ENCODE measurements at places on chromosomes 5 and 9. TPM values are rescaled to one million over a fixed set of nuclear protein-coding genes. Genes with fewer than 3 reads are reported as not detected.

GRCh38 chr9:17063535-17064135 lies 71.2 kb upstream of the CNTLN start:
- peak; percentile 70 for DNase-seq

DNA sequence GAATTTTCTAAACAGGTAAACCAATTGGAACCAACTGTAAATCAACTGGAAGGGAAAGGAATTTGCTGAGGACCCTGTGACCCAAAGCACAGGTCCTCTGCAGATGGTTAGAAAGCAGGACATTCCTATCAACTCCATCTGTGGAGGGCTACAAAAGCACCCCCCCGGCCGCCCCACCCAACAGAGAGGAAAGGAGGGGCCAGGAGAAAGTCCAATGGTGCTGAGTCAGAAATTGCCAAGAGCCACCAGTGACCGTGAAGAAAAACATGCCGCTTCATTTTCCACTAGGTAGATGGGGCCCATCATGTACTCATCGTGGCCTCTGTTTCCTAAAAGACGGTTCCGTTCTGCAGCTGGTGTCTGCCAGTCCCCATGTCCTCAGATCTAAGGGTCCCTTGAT lies 66.3 kb downstream of the RAPGEF1 start:
- no peak for DNase-seq

DNA sequence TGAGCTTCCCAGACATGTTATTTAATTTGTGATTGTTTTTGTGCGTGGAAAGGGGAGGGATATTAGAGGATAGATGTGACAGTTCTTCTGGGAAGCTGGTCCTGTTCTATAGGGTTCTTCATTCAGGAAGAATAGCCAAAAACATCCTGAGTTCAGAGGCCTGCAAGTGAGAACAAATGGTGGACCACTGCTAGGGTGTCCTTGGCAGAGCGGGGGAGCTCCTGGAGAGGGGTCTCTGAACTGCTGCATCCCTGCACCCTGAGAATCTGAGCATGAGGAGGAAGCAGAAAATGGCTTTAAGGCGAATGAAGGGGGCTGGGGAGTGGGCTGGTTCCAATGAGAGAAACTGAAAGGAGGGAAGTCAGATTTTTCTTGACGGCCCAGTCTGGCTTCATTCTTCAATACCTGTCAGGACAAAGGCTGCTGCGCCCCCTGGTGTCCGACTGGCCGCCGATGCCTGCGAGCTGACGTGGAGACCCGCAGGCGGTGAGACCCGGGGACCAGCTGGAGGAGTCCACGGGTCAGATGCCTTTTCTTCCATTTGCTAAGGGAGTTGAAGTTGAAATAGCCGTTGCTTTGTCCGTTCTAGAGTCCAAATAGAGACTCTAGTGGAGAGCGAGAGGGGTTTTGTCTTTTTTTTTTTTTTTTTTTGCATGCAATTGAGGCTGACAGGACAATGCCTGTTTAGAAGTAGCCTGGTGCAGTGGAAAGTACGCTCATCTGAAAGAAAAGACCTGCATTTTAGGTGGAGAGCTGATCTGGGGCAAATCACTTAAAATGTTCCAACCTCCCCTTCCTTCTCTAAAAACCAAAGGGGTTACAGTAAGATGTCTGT lies 39.5 kb upstream of the NFIB start:
- DNase-seq: peak; percentile 87

IRX2 gene
- 0.90 TPM for total RNA-seq

PNPLA7 gene
- total RNA-seq: 5.4 TPM
